Immature natural killer cell (primary cell): ENCODE measurements at places on chromosomes 13 and 19.

GRCh38 chr13:49654011-49654410 lies 25.7 kb downstream of the ARL11 start:
- DNase-seq, result no peak
- H3K27ac ChIP-seq, result no peak overlapping the region
- H3K4me3 ChIP-seq, result no peak overlapping the region
- peaks cover 11% of the 10 kb centered on the region for H3K4me1 ChIP-seq
- H3K27me3 ChIP-seq, result no peaks in the 10 kb centered on the region
- H3K36me3 ChIP-seq, result no peaks in the 10 kb centered on the region

DNA sequence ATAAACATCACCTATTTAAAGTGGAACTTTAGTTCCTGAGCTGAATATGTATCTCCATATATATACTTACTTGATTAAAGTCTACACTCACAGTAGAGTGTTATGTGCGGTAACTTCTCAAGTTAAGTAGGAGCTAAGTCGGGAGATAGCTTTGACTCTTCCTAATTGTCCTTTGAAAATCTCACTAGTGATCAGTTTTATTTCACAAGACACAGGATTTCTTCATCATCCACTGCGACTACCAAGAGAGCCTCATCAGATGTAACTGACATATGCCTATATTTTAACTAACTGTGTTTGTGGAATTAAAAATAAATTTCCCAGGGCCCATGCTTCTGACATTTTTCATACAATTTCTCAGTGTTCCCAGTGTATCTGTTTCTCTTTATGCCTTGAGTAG lies 1664.0 kb downstream of the EFNB2 start:
- peaks cover 58% of the 10 kb centered on the region for H3K4me1 ChIP-seq
- no peak overlapping the region for H3K27ac ChIP-seq
- DNase-seq, result no peak
- peaks cover 11% of the 10 kb centered on the region for H3K27me3 ChIP-seq
- peaks cover 21% of the 10 kb centered on the region for H3K36me3 ChIP-seq

GRCh38 chr13:40502236-40502635 lies 164.2 kb downstream of the FOXO1 start:
- no peaks in the 10 kb centered on the region for H3K36me3 ChIP-seq
- peaks cover 4% of the 10 kb centered on the region for H3K27me3 ChIP-seq
- no peak for DNase-seq
- no peak overlapping the region for H3K4me3 ChIP-seq

DNA sequence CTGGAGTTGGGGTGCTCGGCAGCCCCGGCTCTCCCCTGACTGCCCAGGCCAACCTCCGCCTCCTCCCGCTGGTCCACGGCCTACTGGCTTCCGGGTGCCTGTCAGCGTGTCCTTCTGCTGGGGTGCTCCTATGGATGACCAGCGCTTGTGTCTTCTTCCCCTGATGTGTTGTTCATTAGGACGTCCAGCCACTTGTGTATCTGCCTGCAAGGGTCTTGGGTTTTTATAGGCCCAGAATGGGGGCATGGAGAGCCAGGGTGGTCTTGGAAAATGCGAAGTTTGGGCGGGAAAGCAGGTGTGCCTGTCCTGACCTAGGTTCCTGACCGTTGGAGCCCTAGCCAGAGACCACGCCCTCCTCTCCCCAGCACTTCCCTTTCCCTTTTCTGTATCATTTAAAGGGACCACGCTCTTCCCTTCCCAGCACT lies 139.8 kb downstream of the SLITRK5 start:
- no peak overlapping the region for H3K27ac ChIP-seq
- H3K4me1 ChIP-seq, result no peaks in the 10 kb centered on the region
- H3K4me3 ChIP-seq, result no peak overlapping the region
- no peaks in the 10 kb centered on the region for H3K36me3 ChIP-seq
- peaks cover 2% of the 10 kb centered on the region for H3K27me3 ChIP-seq

DNA sequence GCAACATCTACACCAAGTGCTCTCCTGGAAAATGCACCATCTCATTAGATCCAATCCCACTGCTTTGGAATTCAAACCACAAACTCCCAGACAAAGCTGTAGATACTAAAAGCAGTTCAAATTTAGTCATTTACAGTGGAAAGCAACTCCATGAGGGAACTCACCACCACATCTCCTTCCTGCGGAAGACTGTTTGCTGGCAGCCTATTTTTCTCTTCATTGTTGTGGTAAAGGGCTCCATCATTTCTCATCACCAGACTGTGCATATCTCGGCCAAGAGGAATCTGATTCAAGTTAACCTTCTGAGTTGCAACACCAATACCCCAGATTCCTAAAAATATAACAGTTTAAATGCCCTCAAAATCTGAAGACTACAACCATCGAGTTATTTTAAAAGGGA lies 8.4 kb downstream of the SPRYD7 start:
- DNase-seq, result no peak
- H3K4me1 ChIP-seq, result no peaks in the 10 kb centered on the region
- no peak overlapping the region for H3K4me3 ChIP-seq
- no peaks in the 10 kb centered on the region for H3K27me3 ChIP-seq
- H3K27ac ChIP-seq, result no peak overlapping the region
- H3K36me3 ChIP-seq, result peaks cover 14% of the 10 kb centered on the region

GRCh38 chr13:79847882-79848592 lies 367.1 kb downstream of the NDFIP2 start:
- DNase-seq, result no peak
- no peaks in the 10 kb centered on the region for H3K27me3 ChIP-seq
- no peak overlapping the region for H3K4me3 ChIP-seq

DNA sequence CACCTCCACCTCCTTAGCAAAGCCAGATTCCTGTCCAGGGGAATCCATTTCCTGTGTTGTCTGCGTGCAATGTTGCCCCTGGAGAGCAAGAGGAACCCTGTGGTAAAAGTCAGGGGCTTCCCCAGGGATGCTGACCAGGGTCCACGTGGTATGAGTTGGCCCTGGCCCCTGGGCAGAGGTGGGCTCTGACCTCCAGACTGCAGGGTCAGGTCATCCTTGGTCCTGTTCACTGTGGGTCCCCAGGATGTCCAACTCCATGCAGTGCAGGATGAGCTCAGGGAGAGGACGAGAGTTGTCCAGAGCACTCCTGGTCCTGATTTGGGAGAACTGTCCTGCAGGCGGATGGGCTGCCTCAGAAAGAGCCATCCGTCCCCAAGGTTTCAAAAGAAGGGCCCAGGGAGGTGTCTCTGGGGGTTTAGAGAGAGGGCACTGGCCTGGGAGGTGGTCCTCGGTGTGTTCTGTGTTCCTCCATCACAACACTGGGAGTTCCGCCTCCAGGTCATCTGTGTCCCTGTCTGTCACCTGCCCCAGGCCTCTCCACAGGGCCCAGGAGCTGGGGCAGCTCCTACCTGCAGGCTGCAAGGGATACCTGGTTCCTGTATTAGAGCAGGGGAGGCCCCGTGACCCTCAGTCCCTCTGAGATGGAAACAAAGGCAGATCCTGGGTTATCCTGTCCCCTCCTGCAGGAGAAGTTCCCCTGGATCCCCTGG lies 1.2 kb upstream of the CEACAM4 start:
- H3K36me3 ChIP-seq, result no peaks in the 10 kb centered on the region
- H3K4me1 ChIP-seq, result no peaks in the 10 kb centered on the region
- H3K27me3 ChIP-seq, result peaks cover 3% of the 10 kb centered on the region

- H3K27ac ChIP-seq, result no peak overlapping the region
- no peak for DNase-seq
- H3K36me3 ChIP-seq, result peaks cover 8% of the 10 kb centered on the region
- no peak overlapping the region for H3K4me3 ChIP-seq
- no peaks in the 10 kb centered on the region for H3K4me1 ChIP-seq
- peaks cover 7% of the 10 kb centered on the region for H3K27me3 ChIP-seq
Measured at GRCh38 chr13:46487748-46488147, 65.2 kb upstream of the LRCH1 start.

DNA sequence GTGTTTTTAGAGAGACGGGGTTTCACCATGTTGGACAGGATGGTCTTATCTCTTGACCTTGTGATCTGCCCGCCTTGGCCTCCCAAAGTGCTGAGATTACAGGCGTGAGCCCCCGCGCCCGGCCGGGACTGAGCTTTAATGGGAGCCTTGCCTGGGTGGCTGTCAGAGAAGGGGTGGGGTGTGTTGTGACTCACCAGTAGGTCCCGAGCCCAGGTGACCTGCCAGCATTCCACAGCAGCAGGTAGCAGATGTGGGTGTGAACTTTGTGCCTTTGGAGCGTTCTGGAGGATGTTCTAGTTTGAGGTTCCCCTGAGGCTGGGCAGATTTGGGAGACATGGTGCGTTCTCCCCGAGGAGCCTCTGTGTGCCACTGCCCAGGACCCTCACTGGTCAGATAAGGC lies 7.1 kb upstream of the EPN1 start:
- no peak overlapping the region for H3K27ac ChIP-seq
- no peak for DNase-seq
- peaks cover 15% of the 10 kb centered on the region for H3K4me1 ChIP-seq
- H3K36me3 ChIP-seq, result peaks cover 4% of the 10 kb centered on the region
- peaks cover 10% of the 10 kb centered on the region for H3K27me3 ChIP-seq
- no peak overlapping the region for H3K4me3 ChIP-seq

GRCh38 chr13:83204886-83205285 lies 677.4 kb downstream of the SLITRK1 start:
- DNase-seq, result no peak
- no peak overlapping the region for H3K27ac ChIP-seq
- no peaks in the 10 kb centered on the region for H3K4me1 ChIP-seq
- no peak overlapping the region for H3K4me3 ChIP-seq

DNA sequence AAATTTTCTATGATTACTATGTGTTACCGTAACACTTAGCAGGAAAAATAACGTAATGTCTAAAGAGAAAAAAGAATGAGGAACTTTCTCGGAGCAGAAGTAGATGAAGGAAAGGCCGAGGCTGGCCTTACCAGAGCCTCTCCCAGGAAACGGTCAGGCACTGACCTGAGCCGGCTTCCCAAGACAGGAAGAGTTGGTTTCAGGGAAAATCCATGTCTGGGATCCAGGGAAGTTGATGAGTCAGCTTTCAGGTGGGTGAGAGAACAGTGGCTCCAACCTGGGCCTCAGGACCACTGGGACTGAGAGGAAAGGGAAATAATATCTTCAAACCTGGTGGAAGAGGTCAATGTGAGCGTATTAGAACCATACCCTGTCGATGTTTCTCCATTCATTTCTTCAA lies 93.3 kb upstream of the UBL3 start:
- no peaks in the 10 kb centered on the region for H3K4me1 ChIP-seq
- H3K27ac ChIP-seq, result no peak overlapping the region
- no peak overlapping the region for H3K4me3 ChIP-seq
- H3K36me3 ChIP-seq, result no peaks in the 10 kb centered on the region
- peaks cover 2% of the 10 kb centered on the region for H3K27me3 ChIP-seq

- H3K4me3 ChIP-seq, result no peak overlapping the region
- peaks cover 15% of the 10 kb centered on the region for H3K4me1 ChIP-seq
- no peak for DNase-seq
- H3K36me3 ChIP-seq, result no peaks in the 10 kb centered on the region
- peaks cover 17% of the 10 kb centered on the region for H3K27me3 ChIP-seq
Measured at GRCh38 chr13:99408703-99409000, 92.6 kb upstream of the TM9SF2 start.

DNA sequence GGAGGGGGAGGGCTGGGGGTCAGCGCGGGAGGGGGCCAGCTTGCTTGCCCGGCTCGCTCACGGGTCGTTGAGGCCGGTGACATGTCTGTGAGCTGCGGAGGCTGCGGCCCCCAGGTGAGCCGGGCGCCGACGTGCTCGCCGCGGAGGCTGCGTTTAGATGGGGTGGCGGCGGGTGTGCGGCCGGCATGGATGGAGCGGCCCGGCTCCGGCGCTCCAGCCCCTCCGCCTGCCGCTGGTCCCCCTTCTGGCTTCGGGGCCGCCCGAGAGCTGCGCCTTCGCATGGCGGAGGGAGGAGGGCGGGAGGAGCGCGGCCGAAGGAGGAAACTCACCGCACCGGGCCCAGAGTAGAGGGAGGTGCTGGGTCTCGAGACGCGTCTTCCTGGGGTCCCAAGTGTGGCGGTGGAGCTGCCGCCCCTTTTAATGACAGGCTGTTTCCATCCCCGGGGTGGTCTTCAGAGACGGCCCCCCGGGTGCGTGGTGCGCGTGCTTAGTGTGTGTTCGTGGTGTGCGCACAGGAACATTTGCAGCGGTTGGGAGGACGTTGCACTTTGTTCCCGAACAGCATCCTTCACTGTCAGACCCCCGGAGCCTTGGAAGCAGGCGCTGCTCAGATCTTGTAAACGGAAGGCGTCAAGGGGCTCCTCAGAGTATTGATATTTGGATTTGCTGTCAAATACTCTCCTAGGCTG lies at the start of gene AKAP11:
TSS of gene AKAP11 (plus strand) at position 38 of the 689 bp plus-strand sequence. CDS start 14,197 bp downstream, outside the sequence.
- peak; percentile 63 for DNase-seq
- peaks cover 44% of the 10 kb centered on the region for H3K4me1 ChIP-seq
- H3K27me3 ChIP-seq, result peaks cover 11% of the 10 kb centered on the region
- peak within 1 kb of the TSS; percentile 93 for H3K27ac ChIP-seq
- H3K4me3 ChIP-seq, result peak within 1 kb of the TSS; percentile 98

- H3K4me1 ChIP-seq, result no peaks in the 10 kb centered on the region
- H3K27ac ChIP-seq, result no peak overlapping the region
- peaks cover 12% of the 10 kb centered on the region for H3K27me3 ChIP-seq
- H3K4me3 ChIP-seq, result no peak overlapping the region
- peaks cover 4% of the 10 kb centered on the region for H3K36me3 ChIP-seq
Measured at GRCh38 chr19:49064029-49064629, 489 bp downstream of the NTF4 start.

- H3K36me3 ChIP-seq, result no peaks in the 10 kb centered on the region
- H3K4me1 ChIP-seq, result no peaks in the 10 kb centered on the region
- no peak overlapping the region for H3K27ac ChIP-seq
Measured at GRCh38 chr19:20333508-20333907, 166.5 kb downstream of the ZNF486 start.

DNA sequence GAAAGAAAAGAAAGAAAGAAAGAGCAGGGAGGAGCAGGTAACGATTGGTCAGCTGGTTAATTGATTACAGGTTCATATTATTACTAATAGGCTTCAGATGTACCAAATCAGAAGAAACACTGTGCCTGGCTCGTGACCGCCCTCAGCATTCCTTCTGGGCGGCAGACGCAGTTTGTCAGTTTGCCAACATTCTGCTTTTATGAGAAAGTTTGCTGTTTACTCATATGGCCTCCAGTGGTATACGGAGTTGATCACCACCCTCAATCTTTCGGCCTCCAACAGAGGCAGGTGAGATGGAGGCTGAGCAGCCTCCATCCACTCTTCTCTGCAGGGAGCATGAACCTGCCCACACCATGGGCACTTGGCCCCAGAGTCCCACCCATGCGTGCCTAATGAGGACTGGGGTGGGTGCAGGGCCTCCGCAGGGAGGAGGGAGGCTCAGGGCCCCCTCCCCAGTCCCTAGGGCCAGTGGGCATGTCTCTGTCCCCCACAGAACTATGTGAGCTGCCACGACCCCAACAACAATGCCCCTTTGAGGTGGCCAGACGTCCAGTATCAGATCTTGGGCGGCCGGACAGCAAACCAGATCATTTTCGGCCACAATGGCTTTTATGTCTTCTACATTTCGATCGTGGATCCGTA lies 8.8 kb downstream of the PRR22 start:
- no peaks in the 10 kb centered on the region for H3K27me3 ChIP-seq
- DNase-seq, result no peak
- H3K27ac ChIP-seq, result no peak overlapping the region
- H3K4me3 ChIP-seq, result no peak overlapping the region
- no peaks in the 10 kb centered on the region for H3K36me3 ChIP-seq

- H3K4me1 ChIP-seq, result no peaks in the 10 kb centered on the region
- no peak for DNase-seq
- peaks cover 2% of the 10 kb centered on the region for H3K27me3 ChIP-seq
Measured at GRCh38 chr13:90447034-90447733, 900.3 kb upstream of the MIR17HG start.

GRCh38 chr13:28426381-28426780 lies 68.5 kb downstream of the FLT1 start:
- H3K4me3 ChIP-seq, result no peak overlapping the region
- peaks cover 10% of the 10 kb centered on the region for H3K27me3 ChIP-seq
- H3K4me1 ChIP-seq, result peaks cover 22% of the 10 kb centered on the region
- H3K36me3 ChIP-seq, result peaks cover 4% of the 10 kb centered on the region
- no peak overlapping the region for H3K27ac ChIP-seq
